Fibroblast of skin of right quadriceps (primary cell): ENCODE measurements at places on chromosomes 4 and X.
A peak's percentile ranks its signal among the peaks of the same experiment; 100 is the strongest.

- peak; percentile 70 for DNase-seq
Measured at GRCh38 chr4:304969-305680, at the start of gene ZNF732. Gene ZNF732, minus strand, starts transcription at chr4:305474. Its CDS starts 164 bp downstream, at chr4:305310.

DNA sequence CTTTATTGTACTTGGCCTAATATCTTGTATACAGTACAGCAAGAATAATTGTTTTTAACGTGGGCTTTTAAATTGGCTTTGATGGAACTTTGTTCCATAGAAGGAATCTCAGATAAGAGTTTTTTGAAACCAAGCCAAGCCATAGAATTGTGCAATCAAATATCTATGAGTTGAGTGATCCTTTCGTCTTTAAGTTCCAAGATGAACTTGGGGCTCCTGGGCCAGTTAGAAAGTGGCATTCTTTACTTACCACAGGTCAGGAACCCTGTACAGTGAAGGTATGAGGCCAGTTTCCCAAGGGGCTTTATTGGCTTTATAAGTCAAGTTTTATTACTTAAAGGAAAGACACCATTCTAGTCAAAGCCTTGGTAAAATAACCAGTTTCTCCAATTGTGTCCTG, 2104.2 kb downstream of the PCDH7 start:
- peak; percentile 43 for DNase-seq

DNA sequence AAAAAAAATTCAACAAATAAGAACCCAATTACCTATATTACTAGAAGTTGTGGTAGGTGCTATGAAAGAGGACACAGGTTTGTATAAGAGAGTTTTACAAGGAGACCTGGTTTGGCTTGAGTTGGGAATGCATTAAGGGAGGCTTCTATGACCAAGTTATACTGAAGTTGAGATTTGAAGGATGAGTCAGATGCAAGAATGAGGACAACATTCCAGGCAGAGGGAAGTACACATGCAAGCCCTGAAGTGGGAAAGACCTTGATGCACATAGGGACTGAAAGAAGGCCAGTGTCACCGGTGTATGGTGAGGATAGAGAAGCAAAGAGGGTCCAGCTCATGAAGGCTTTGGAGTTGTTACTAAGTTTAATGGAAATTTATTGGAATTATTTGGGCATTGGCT, 52.2 kb downstream of the ANK2 start:
- peak; percentile 60 for DNase-seq

GRCh38 chrX:71118985-71119535, 664 bp downstream of the MED12 start:
- DNase-seq, result no peak

DNA sequence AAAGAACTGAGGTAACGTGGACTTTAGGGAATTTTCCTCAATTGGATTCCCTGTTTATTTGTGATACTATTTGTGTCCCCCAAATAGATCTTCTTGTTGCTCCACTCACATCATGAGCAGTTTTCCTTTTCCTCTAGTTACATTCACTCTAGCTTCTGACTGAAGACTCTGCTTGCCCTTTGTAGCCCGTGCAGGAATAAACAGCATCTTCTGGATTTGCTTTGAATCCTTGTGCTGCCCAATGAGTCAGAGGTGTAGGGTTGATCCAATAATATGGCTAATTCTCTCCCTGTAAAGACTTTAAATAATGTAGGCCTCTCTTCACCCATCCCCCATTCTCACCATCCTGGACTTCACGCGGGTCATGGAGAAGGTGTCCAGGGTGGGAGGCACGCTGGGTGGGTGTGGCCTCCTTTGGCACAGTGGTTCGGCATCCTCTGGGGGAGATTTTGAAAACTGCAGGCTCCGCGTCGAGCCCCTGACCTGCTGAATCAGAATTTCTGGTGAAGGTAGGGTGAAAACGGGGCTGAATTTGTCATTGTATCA, 9.0 kb downstream of the HAND2 start:
- DNase-seq, result no peak

DNA sequence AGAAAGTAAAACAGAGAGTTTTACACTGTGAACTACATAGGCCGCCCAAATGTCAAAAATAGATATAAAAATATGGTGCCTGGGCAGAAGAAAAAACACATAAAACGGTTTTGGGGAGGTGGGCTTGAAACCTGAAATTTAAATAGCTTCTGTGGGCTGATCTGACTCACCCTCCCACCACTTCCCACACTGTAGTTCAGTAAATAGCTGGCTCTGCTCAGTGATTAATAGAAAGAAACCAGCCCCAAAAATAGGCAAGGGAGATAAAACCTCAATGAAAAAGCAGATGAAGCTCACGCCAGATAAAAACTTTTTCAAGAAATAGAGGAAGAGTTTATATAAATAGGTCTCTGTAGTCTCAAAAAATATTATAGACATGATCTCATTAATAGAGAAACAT, 13.2 kb upstream of the COX7B2 start:
- no peak for DNase-seq

- DNase-seq, result peak; percentile 32
Measured at GRCh38 chr4:34182306-34182705, 2062.0 kb downstream of the ARAP2 start.
